ENCODE measurements at places on chromosomes 5 and 9. TPM values are rescaled to one million over a fixed set of nuclear protein-coding genes. Genes with fewer than 3 reads are reported as not detected.

The SMIM32 gene
- not detected for total RNA-seq

The CCL27 gene
- total RNA-seq = not detected

The NUTM2F gene
- not detected for total RNA-seq

The IFNA17 gene
- not detected for total RNA-seq

The CDKN2B-AS1 gene
- total RNA-seq = 1.2 TPM

The STKLD1 gene
- 0.34 TPM for total RNA-seq

The WDR31 gene
- total RNA-seq = 0.98 TPM

The PPP3R2 gene
- total RNA-seq = not detected

The PCDHB16 gene
- total RNA-seq = 1.0 TPM

The ELAVL2 gene
- 0.12 TPM for total RNA-seq

The BARHL1 gene
- total RNA-seq = not detected

The SPAG8 gene
- total RNA-seq = 1.4 TPM

The TAF11L2 gene
- total RNA-seq = not detected

The AQP3 gene
- total RNA-seq = 8.5 TPM

The PTPRD gene
- 19.8 TPM for total RNA-seq

The ADRB2 gene
- not detected for total RNA-seq

The NEUROG1 gene
- not detected for total RNA-seq

The SEMA4D gene
- 0.10 TPM for total RNA-seq

The FST gene
- 10.0 TPM for total RNA-seq

The TAF1L gene
- not detected for total RNA-seq

The KCNN2 gene
- not detected for total RNA-seq

The SPINK4 gene
- not detected for total RNA-seq

The FOXD4L4 gene
- total RNA-seq = not detected

The TMEM38B gene
- 8.2 TPM for total RNA-seq

The MEGF10 gene
- total RNA-seq = 0.05 TPM

The PCDHB14 gene
- 2.5 TPM for total RNA-seq

The FEM1C gene
- total RNA-seq = 19.4 TPM

The RASA1 gene
- 20.7 TPM for total RNA-seq

The ANKRD18A gene
- total RNA-seq = not detected

The IL33 gene
- 127 TPM for total RNA-seq

The ZFP37 gene
- 1.4 TPM for total RNA-seq

The QRFP gene
- total RNA-seq = not detected
